NCI-H2029 (cell line): ENCODE measurements at places on chromosomes 11 and 22.

- no peak for DNase-seq
Observed at GRCh38 chr11:128483211-128483788, 104.1 kb downstream of the ETS1 start.

- DNase-seq: no peak
Observed at GRCh38 chr11:126318574-126319373, 14.9 kb downstream of the DCPS start.

- no peak for DNase-seq
Observed at GRCh38 chr11:83140691-83141455, 16.1 kb upstream of the PCF11 start.

- no peak for DNase-seq
Observed at GRCh38 chr22:46336119-46337078, 885 bp downstream of the TRMU start.

DNA sequence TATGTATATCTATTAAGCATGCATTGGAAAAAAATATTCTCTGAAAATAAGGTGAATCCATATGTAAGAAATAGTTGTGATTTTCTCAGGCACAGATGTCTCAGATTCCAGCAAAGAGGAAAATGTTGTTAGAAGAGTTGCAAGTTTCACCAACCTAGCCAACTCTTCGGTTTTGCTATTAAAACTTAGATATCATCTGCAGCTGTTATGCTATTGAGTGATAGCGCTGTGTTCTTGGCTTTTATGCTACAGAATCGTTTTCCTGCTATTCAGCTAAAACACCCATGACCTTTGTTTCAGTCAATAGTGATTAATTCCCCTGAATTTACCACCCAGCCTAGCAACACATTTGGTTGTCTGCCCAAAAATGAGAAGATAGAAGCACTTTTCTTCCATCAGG is 795.6 kb upstream of the ANO3 start:
- no peak for DNase-seq

DNA sequence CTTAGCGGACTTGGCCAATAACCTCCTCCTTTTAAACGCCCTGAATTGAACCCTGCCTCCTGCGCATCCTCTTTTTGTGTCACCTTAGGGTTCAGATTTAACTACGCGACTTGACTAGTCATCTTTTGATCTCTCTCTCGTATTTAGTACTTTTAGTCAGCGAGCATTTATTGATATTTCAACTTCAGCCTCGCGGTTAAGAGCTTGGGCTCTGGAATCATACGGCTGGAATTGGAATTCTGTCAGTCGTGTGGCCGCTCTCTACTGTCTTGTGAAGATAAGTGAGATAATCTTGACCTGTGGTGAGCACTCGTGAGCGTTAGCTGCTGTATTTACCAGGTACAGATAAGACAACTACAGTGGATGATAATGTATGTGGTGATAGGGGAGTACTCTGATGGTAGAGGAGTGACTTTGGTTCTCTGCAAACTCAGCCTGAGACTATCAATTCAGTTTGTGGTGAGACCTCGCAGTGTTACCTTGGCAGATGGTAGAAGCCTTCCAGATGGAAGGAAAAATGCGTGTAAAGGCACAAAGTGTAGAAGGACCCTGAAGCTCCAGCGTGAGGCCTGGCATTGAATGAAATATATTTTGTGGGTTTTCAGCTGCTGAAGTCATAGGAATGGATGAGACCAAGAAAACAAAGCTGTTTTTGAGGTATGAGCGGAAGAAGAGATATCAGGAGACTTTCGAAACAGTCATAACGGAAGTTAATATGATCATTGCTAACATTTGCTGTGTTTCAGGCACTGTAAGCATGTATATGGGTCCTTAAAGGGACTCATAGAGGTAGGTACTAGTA is 682 bp downstream of the ATM start:
- DNase-seq: no peak

DNA sequence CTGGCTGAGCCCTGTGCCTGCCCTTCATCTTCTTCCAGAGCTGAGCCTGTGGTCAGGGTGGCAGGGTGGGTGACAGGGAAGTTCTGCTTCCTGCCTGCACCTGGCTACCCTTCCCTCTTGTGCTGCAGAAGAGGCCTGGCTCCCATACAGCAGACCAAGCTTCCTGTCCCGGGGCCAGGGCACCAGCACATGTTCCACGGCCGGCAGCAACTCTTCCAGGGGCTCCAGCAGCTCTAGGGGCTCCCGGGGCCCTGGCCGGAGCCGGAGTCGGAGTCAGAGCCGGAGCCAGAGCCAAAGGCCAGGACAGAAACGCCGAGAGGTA is 15.0 kb downstream of the ROBO3 start:
- DNase-seq: no peak

GRCh38 chr22:43892183-43892894 is 526 bp upstream of the PNPLA5 start:
- DNase-seq: no peak

- DNase-seq: no peak
Observed at GRCh38 chr11:16891964-16892363, 122.2 kb downstream of the PLEKHA7 start.
